ENCODE measurements at places on chromosomes 6 and 20.

DNA sequence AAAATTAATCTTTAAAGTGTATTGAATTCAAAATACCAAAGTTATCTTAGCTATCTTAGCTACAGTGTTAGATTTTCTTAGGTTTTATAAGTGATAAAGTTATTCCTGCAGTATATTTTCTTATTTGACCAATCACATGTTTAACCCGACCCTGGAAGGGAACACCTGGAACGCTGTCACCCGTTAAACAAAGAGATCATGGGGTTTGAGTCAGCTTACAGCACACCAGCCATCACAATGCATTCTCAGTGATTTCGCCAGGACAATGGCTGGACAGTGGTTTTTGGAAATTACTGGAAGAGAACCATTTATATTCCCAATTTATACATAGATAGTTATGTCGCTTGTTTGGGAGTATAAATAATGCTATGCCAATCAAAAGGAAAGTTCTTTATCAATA, 10.5 kb downstream of the C6orf118 start:
- DNase-seq: no peak

DNA sequence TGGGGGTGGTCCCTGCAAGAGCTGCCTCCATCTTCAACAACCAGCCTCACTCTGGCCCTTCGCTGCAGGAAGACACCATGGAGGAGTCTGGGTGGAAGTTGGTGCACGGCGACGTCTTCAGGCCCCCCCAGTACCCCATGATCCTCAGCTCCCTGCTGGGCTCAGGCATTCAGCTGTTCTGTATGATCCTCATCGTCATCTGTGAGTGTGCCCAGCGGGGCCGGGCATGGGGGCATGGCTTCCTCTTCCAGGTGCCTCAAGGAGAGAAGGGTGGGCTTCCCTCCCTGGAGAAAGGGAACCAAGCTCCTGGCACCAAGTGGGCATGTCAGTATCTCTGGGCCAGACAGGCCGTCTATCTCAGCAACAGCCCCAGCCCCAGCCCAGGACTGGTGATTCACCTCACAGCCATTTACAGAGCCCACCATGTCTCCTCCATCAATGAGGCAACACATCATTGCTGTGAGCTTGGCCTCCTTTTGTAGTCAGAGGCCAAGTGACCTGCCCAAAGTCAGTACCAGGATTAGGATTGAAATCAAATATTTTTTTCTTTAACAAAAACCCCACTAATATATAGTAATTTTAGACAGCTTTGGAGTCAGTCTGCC, 40.2 kb downstream of the TM9SF4 start:
- no peak for DNase-seq

DNA sequence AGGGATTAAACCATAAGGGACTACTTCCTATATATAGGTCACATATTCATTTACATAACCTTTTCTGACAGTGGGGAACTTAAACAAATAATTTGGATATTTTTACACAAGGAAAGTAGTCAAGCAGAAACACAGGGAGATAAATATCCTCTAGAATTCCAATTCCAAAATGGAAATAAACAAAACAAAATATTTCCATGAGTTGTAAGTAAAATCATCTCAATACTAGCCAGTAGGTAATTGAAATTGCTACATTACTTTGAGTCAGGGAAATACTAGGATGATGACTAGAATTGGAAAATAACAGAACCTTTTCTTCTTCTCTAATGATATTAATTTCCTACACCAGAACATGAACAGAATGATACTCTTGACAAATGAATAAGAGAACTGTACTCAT, 1308.1 kb upstream of the GJE1 start:
- DNase-seq: no peak

GRCh38 chr20:40008177-40008576, 680.9 kb downstream of the MAFB start:
- no peak for DNase-seq

- no peak for DNase-seq
These were observed 32.7 kb downstream of the CD109 start for GRCh38 chr6:73728548-73729205.

- no peak for DNase-seq
These were observed 17.8 kb downstream of the RAB44 start for GRCh38 chr6:36715469-36715868.

DNA sequence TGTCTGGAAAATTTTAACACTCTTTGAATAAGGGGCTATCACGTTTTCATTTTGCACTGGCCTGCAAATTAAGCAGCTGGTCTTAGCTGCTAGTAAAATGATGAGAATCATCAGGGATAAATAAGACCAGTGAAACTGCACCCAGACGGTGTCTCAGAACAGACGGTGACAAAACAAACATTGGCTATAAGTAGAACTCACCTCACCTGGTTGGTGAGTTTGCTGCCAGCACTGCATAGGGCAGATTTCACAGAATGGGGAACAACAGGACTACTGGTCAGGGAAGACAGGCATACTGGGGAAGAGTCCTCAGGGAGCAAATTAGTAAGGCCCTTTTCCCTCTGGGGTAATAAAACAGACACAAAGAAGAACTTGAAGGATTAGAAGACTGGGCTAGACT, 175.9 kb upstream of the CITED2 start:
- no peak for DNase-seq

GRCh38 chr6:11414176-11414963, 123.2 kb upstream of the TMEM170B start:
- DNase-seq: peak; percentile 31
